GM13977 (cell line): ENCODE measurements at places on chromosomes 16 and 17.

DNA sequence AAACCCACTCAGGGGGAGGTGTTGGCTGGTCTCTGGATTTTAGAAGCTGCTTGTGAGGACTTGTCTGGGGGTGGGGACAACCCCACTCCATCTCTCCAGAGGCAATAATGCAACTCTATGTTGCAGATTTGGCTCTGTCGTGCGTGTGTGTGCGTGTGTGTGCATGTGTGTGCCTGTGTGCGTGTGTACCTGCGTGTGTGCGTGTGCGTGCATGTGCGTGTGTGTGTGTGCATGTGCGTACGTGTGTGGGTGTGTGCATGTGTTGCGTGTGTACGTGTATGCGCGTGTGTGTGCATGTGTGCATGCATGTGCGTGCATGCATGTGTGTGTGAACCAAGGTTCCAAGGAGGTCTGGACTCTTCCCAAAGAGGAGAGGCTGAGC lies 120.4 kb upstream of the LHX1 start:
- DNase-seq, result no peak

DNA sequence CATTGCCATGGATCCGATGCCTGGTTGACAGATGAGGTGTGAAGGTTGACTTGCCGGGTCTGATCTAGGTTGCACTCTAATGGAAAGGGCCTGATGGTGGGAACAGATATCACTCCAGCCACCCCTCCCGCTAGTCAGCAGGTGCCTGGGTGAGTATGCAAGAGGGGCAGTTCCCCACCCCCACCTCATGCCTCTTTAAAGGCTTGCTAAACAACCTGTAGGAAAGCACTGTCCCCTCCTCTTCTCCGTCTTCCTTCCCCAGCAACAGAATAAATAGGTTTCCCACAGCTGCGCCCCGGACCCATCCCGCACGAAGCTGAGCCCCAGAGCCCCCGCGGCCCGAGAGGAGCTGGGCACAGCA lies 746 bp upstream of the TMEM132E start:
- DNase-seq, result no peak

DNA sequence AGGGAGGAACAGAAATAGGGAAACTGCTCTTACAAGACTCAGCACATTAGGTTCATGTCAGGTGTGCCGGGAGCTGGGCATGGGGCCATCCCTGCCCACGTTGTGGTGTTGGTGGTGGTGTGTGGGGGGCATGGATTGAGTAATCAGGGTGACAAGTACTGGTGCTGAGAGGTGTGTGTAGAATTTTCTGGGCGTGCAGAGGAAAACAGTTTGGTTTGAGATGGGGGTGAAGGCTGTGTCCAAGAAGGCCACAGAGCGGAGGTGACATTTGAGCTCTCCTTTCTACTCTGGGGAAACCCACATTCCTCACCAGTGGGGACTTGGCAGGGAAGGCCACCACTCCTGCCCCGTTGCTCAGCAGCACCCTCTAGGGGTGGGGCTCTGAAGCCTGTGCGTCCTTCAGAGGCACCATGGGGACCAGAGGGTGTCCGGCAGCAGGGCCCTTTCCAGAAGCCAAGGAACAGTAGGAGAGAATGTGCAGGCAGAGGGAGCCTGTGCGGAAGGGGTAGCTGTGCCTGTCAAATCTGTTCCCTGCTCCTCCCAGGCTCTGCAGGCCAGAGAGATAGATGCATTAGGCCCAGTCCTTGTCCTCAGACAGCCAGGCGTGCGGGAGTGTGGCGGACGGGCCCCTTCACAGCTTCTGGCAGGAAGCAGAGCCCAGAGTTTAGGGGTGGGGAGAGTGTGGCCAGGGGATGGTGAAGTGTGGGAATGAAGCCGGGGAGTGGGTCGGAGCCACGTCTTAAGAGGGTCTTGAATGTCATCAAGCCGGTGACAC lies 48.7 kb upstream of the GSE1 start:
- peak; percentile 45 for DNase-seq

DNA sequence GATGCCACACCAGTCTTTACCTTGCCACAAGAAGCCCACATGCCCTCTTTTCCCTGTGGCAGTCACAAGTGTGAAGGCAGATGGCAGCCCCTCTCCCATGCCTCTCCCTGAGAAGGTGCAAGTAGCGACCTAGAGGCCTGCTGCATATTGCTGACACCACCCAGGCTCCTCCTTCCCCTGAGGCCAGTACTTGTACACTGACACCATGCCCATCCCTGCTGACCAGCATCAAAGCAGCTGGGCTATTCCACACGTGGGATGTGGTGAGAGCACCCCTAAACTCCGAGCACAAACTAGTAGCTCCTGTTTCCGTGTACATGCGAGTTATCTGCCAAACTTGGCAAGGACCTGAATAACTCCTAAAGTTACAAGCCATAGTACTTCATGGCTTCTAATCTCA lies 149.4 kb downstream of the AATF start:
- DNase-seq, result no peak

GRCh38 chr16:18932243-18932987 lies 6.2 kb upstream of the SMG1 start:
- no peak for DNase-seq

DNA sequence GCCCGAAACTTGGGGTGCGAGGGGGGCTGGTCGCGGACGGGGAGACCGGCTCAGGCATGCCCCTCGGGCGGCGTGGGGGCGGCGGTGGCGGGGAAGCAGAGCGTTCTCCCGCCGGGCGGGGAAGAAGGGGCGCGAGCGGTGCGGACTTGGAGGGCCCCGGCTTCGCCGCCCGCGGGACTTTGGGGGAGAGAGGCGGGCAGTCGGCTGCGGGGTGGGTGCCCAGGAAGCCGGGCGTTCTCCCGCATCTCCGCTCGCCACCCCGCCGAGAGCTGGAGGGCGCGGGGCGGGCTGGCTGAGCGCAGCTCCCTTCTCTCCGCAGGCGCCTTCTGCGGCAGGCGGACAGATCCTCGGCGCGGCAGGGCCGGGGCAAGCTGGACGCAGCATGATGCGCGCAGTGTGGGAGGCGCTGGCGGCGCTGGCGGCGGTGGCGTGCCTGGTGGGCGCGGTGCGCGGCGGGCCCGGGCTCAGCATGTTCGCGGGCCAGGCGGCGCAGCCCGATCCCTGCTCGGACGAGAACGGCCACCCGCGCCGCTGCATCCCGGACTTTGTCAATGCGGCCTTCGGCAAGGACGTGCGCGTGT lies 772 bp downstream of the NTN1 start:
- peak; percentile 64 for DNase-seq

DNA sequence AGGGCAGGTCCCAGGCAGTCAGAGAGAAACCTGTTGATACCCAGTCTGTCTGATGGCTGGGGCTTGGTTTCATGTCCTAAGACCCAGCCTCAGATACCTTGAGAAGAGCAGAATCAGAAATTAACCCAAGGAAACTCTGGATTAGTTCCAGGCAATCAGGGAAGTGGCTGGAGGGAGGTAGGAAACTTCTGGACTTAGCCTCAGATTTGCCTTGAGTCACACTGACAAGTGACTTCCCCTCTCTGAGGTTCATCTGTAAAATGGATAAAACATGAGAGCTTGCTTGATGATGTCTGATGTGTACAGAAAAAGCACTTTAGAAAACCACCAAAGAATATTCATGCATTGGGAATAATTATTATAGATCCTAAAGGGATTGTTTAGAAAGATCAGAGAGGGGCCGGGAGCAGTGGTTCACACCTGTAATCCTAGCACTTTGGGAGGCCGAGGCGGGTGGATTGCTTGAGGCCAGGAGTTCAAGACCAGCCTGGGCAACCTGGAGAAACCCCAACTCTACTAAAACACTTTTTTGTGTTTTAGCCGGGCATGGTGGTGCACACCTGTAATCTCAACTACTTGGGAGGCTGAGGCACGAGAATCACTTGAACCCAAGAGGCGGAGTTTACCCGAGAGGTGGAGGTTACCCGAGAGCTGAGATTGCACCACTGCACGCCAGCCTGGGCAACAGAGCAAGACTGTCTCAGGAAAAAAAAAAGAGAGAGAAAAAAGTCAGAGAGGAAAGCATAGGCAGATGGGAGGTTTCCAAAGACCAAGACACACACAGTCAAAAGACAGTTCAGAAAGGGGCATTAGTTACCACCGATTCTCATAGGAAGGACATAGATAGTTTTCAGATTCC lies 3.8 kb downstream of the CIITA start:
- DNase-seq, result no peak

GRCh38 chr17:48564188-48565021 lies 13.7 kb downstream of the HOXB4 start:
- DNase-seq, result no peak

DNA sequence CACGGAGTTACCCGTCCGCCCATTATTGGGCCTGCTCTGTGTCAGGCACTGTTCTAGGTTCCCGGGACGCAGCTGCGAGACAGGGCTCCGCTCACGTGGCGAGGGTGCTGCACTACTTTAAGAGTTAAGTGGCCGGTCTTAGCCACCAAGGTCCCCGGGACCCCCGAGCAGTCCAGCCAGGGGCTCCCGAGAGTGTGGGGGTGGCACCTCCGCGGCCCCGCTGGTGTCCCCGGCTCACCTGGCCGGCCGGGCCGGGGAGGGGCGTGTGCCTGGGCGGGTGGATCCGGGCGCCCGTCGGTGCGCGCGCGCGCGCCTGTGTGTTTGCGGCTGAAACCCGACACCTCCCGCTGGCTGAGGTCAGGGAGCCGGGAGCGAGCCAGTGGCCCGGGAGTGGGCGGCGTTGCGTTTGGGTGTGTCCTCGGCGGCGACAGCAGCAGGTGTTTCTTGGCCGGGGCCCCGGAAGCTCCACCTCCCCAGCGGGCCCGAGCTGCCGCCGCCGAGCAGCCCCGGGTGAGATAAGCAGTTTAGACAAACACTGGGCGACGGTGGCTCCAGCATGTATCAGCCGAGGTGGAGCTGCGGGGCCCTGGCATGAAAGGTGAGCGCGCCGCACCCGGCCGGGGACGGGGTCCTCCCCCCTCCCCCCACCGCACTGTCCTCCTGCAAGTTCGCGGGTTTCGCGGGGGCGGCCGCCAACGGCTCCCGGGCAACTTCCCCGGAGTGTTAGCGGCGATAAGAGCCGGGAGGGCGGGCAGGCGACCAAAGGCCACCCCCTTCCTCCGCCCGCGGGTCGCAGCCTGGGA lies at the start of gene GSE1:
Gene GSE1, plus strand, starts transcription at position 522 of the 803 bp plus-strand sequence. Its CDS starts 70 bp downstream, at position 592.
- DNase-seq, result peak; percentile 96

DNA sequence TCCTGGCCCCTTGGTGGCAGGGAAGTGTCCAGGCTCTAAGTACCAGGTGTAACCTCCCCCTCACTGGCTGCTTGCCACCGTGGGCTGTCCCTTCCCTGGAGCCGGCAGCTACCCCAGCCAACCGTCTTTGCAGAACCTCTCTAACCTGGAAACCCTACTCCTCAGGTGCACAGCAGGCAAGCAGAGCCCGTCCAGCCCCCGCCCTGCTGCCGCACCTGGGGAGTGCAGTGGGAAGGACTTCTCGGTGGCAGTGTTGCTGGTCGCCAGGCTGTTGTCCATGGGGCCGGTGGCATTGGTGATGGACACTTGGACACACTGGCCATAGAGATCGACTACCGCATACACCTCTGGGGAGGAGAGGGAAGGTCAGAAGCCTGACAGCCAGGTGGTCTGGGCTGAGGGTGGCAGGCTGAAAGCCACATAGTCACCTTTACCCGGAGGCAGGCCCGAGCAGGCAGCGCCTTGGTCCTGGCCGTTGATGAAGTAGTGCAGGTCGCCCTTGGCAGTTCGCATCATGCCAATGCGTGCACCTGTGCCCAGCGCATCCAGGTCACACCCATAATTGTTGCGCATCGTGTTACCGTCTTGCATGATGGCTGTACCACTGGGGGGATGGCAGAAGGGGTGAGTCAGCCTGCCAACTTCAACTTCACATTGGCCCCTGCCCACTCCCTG lies 6.5 kb downstream of the NEURL4 start:
- no peak for DNase-seq

- no peak for DNase-seq
Measured at GRCh38 chr16:87369796-87370719, 13.5 kb downstream of the FBXO31 start.

GRCh38 chr16:57070424-57070823 lies 22.0 kb upstream of the CPNE2 start:
- no peak for DNase-seq

DNA sequence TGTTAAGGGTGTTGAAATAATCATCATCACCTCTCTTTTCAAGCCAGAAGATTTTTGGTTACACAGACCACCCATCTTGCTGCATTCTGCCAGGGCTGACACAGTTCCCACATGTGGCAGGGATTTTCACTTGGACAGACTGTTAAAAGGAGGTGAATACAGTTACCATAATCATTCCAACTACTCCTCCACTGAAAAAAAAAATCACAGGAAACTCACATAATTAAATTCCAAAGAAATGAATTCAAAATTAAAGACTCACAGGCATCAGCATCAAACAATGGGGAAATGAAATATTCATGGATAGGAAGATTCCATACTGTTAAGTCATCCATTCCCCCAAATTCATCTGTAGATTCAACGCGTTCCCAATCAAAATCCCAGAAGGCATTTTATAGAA lies 209.4 kb downstream of the MRTFB start:
- no peak for DNase-seq

GRCh38 chr16:51500306-51500705 lies 349.2 kb upstream of the SALL1 start:
- DNase-seq, result no peak

DNA sequence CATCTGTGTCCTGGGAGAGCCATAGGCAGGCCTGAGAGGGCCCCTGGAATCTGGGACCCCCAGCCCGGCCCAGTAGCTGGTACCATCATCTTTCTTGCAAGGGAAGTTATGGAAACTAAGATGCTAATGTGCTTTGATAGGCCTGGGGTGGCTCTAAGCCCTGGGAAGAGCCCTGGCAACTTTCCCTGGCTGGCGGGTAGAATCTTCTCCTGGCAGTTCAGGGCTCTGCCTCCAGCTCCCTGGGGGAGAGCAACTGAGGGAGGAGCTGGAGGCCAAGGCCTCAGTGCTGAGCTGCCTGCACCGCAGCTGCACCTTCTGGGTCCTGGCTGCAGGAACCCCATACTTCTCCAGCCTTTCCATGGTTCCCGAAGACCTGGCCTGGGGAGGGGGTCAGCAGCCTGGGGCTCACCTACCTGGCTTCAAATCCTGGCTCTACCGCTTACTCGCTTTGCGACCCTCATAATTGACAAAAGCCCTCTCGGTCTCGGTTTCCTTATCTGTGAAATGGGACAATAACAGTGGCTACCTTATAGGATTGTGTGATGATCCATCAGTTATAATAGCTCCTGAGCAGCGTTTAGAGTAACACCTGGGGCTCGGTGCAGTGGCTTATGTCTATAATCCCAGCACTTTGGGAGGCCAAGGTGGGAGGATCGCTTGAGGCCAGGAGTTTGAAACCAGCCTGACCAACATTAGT lies 333.7 kb downstream of the SEC14L1 start:
- no peak for DNase-seq

DNA sequence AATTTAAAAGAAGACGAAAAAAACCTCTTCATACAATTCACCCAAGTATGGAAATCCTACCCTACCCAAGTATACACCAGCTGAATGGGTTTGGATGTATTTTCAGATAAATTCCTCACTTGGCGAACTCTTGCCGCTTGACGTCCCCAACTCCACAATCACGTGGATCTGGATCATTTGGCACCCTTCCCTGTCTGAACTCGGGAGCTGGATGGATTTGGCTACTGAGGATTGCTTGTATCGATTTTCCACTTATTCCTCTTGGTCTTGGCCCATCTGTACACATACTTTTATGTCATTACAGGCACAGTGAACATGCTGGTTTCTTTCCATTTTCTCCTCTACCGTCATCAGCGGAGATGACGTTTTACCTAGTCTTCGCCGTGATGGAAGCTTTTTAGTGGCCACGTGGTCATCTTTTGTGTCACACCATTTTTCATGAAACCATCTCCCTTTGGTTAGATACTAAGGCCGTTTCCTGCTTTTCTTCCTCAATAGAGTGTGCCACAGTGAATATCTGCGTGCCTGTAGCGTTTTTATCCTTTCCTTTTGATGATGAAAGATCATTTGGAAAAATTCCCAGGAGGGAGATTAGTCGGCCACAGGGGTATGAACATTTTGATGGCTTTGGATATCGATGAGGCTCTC lies 47.1 kb downstream of the CMIP start:
- no peak for DNase-seq
